Thyroid gland (tissue), 4 donors: ENCODE measurements at places on chromosomes 5 and 9. TPM values are rescaled to one million over a fixed set of nuclear protein-coding genes. Genes with fewer than 3 reads are reported as not detected.

Gene PDE8B
- total RNA-seq: 172 TPM

Gene IFNB1
- total RNA-seq: not detected

Gene ADAMTS16
- total RNA-seq: 0.11 TPM

Gene GKAP1
- 15.9 TPM for total RNA-seq

Gene ZNF300
- total RNA-seq: 7.3 TPM

Gene GFI1B
- total RNA-seq: 0.11 TPM

Gene PCDHA9
- total RNA-seq: 0.24 TPM

Gene ADAMTS12
- 2.2 TPM for total RNA-seq

Gene NDST1
- total RNA-seq: 87.9 TPM

Gene PCDHGA11
- 9.5 TPM for total RNA-seq

Gene NEUROG1
- not detected for total RNA-seq

Gene CHSY3
- 1.7 TPM for total RNA-seq

DNA sequence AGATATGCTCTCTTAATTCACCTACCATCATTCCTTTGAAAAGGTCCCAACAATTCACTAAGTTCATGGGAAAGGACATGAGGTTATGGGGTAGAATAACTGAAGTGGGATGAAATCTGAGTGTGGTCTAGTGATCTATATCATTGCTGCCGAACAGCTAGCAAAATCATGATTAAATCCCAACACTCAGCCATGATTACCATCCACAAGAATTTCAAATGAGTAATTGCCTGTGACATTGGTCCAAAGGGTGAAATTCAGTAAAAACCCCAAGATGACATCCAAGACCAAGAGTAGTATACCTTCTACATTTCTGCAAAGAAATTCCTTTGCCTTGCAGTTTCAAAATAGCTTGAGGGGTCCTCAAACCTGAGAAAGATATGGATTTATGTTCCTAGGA, 225.6 kb downstream of the SPOCK1 start:
- DNase-seq: no peak
- H3K4me3 ChIP-seq: no peak overlapping the region
- no peaks in the 10 kb centered on the region for H3K4me1 ChIP-seq
- no peak overlapping the region for H3K27ac ChIP-seq

GRCh38 chr5:39176759-39177630, 42.4 kb downstream of the FYB1 start:
- no peaks in the 10 kb centered on the region for H3K27me3 ChIP-seq
- H3K4me1 ChIP-seq: no peaks in the 10 kb centered on the region
- DNase-seq: no peak
- no peak overlapping the region for H3K27ac ChIP-seq
- no peaks in the 10 kb centered on the region for H3K36me3 ChIP-seq

DNA sequence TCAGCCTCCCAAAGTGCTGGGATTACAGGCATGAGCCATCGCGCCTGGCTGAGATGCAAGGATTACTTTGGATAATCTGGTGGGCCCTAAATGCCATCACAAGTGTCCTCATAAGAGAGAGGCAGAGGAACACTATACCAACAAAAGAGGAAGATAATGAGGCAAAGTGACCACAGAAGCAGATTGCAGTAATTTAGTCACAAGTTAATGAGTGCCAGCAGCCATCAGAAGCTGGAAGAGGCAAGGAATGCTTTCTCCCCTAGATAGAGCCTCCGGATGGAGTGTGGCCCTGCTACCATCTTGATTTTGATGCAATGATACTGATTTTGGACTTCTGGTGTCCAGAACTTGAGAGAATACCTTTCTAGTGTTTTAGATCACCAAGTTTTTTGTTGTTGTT, 122.3 kb downstream of the SPATA31D1 start:
- no peak overlapping the region for H3K27ac ChIP-seq
- no peak for DNase-seq
- no peaks in the 10 kb centered on the region for H3K27me3 ChIP-seq
- H3K4me3 ChIP-seq: no peak overlapping the region
- no peaks in the 10 kb centered on the region for H3K36me3 ChIP-seq

DNA sequence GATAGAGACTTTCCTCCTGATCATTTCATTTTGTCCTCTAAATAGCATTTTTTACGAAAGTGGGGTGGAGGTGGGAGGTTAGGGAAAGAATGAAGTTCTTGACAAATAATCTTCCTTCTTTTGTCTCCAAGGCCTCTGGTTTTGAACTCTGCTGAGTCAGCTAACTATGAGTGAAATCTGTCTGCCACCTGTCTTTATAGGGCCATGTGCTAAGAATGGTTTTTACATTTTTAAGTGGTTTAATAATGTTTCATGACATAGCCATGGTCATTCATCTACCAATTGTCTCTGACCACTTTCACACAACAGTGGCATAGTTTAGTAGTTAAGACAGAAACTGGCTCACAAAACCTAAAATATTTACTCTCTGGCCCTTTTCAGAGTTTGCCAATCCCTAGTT, 7.6 kb downstream of the MAN2A1 start:
- H3K4me3 ChIP-seq: no peak overlapping the region
- no peak for DNase-seq
- H3K27ac ChIP-seq: no peak overlapping the region
- peaks cover 25% of the 10 kb centered on the region for H3K4me1 ChIP-seq
- H3K27me3 ChIP-seq: no peaks in the 10 kb centered on the region

DNA sequence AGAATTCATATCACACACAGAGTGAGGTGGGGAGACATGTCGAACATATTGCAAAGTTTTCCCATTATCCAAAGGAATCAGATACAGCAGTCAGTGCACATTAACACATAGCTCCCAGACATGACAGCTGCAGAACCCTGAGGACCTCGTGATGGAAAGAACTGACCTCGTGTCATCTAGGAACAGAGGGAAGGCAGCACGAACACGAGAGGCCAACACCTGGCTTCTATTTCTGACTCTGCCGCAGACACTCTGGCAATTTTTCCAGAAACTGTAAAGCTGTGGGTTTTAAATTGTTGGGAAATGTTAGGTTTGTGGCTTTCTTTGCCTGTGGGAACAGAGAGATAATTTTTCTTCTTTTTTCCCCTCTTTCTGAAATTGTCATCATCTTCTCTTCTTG, 315.0 kb upstream of the PIK3R1 start:
- no peak overlapping the region for H3K27ac ChIP-seq
- no peak overlapping the region for H3K4me3 ChIP-seq
- no peaks in the 10 kb centered on the region for H3K36me3 ChIP-seq
- DNase-seq: no peak
- no peaks in the 10 kb centered on the region for H3K4me1 ChIP-seq
- no peaks in the 10 kb centered on the region for H3K27me3 ChIP-seq

GRCh38 chr9:116945817-116946216, 258.7 kb downstream of the TRIM32 start:
- H3K36me3 ChIP-seq: no peaks in the 10 kb centered on the region
- no peak overlapping the region for H3K4me3 ChIP-seq
- DNase-seq: no peak
- no peak overlapping the region for H3K27ac ChIP-seq
- H3K4me1 ChIP-seq: no peaks in the 10 kb centered on the region
- H3K27me3 ChIP-seq: no peaks in the 10 kb centered on the region

- H3K27ac ChIP-seq: no peak overlapping the region
- no peak overlapping the region for H3K4me3 ChIP-seq
- peaks cover 13% of the 10 kb centered on the region for H3K4me1 ChIP-seq
- H3K27me3 ChIP-seq: no peaks in the 10 kb centered on the region
These were observed 72.5 kb downstream of the CEP120 start for GRCh38 chr5:123350742-123351141.

DNA sequence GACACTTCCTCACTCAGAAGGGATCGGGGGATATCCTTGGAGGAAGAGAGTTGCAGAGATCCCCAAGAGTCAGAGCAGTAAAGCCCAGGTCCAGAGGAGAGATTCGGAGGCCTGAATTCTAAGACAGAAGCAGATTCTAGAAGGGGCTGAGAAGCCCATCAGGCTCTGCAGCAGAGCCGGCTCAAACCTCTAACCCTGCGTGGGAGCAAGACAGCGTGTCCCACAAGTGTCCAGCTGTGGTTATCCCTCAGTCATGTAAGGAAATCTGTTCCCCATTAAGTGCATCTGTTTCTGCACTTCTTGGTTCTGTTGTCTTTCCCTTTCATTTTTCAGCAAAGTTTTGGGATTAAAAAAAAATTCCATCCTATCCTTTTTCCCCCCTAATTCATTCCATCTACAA, 4.8 kb upstream of the DIAPH1 start:
- H3K27me3 ChIP-seq: no peaks in the 10 kb centered on the region
- H3K36me3 ChIP-seq: peaks cover 54% of the 10 kb centered on the region
- H3K4me3 ChIP-seq: no peak overlapping the region
- DNase-seq: no peak
- no peaks in the 10 kb centered on the region for H3K4me1 ChIP-seq
- H3K27ac ChIP-seq: no peak overlapping the region

GRCh38 chr5:54616518-54617220, 99.1 kb downstream of the SNX18 start:
- no peak overlapping the region for H3K4me3 ChIP-seq
- H3K27ac ChIP-seq: no peak overlapping the region
- peaks cover 44% of the 10 kb centered on the region for H3K4me1 ChIP-seq
- H3K36me3 ChIP-seq: no peaks in the 10 kb centered on the region
- no peak for DNase-seq
- H3K27me3 ChIP-seq: no peaks in the 10 kb centered on the region

- H3K27ac ChIP-seq: peak overlapping the region; percentile 63
- DNase-seq: peak; percentile 61
- H3K4me3 ChIP-seq: no peak overlapping the region
- no peaks in the 10 kb centered on the region for H3K36me3 ChIP-seq
- H3K27me3 ChIP-seq: no peaks in the 10 kb centered on the region
These were observed 13.7 kb downstream of the SYK start for GRCh38 chr9:90815183-90815943.

DNA sequence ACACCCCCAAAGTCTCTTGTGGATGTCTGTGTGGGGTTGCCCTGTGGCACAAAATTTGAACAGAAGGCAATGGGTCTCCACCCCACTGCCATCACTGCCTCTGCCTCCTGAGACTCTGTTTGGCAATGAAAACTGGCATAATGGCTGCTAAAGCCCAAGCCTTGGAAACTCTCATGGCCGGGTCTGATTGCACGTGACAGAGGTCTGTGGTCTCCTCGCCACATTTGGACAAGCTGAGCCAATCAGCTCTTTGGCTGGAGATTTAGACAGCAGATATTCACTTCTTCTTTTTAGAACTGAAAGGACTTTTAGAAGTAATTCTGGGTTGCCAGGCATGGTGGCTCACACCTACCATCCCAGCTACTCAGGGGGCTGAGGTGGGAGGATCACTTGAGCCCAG, 5.5 kb downstream of the GGTA1 start:
- peaks cover 8% of the 10 kb centered on the region for H3K4me1 ChIP-seq
- H3K27me3 ChIP-seq: no peaks in the 10 kb centered on the region
- no peak overlapping the region for H3K27ac ChIP-seq
- DNase-seq: no peak
- no peaks in the 10 kb centered on the region for H3K36me3 ChIP-seq

DNA sequence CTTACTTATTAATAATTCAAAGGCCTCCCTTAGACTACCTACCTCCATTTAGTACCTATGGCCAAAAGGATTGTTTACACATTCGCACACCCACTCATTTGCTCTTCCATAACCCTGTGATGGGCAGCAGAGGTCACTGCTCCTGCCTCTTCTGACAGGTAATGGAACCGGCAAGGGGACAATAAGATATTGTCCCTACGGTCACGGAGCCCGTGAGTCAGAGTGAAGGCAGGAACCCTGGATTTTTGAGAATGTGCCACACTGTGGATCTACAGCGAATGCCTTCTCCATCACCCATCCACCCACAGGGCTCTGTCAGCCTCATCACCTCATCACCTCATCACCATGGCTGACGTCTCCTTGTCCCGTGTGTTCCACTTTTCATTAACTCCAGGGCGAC, 132.3 kb downstream of the MYO10 start:
- no peak overlapping the region for H3K27ac ChIP-seq
- H3K4me3 ChIP-seq: no peak overlapping the region
- no peaks in the 10 kb centered on the region for H3K27me3 ChIP-seq
- DNase-seq: no peak

- no peaks in the 10 kb centered on the region for H3K36me3 ChIP-seq
- peaks cover 3% of the 10 kb centered on the region for H3K27me3 ChIP-seq
- no peak for DNase-seq
- H3K4me3 ChIP-seq: no peak overlapping the region
These were observed 9.4 kb downstream of the KCNT1 start for GRCh38 chr9:135711391-135711790.

- peaks cover 8% of the 10 kb centered on the region for H3K4me1 ChIP-seq
- H3K4me3 ChIP-seq: no peak overlapping the region
- peak overlapping the region; percentile 24 for H3K27ac ChIP-seq
- H3K36me3 ChIP-seq: no peaks in the 10 kb centered on the region
- no peaks in the 10 kb centered on the region for H3K27me3 ChIP-seq
These were observed 3.4 kb upstream of the CCIN start for GRCh38 chr9:36165826-36166167.

GRCh38 chr9:14165376-14166035, 148.4 kb downstream of the NFIB start:
- DNase-seq: no peak
- no peaks in the 10 kb centered on the region for H3K36me3 ChIP-seq
- H3K4me1 ChIP-seq: peaks cover 12% of the 10 kb centered on the region
- no peaks in the 10 kb centered on the region for H3K27me3 ChIP-seq
- no peak overlapping the region for H3K27ac ChIP-seq

- H3K27ac ChIP-seq: no peak overlapping the region
- no peaks in the 10 kb centered on the region for H3K36me3 ChIP-seq
- no peak overlapping the region for H3K4me3 ChIP-seq
- H3K4me1 ChIP-seq: no peaks in the 10 kb centered on the region
- no peak for DNase-seq
These were observed 275.9 kb downstream of the DMRTA1 start for GRCh38 chr9:22722492-22722891.

GRCh38 chr5:179906294-179906794, 1.4 kb downstream of the TBC1D9B start:
- peaks cover 10% of the 10 kb centered on the region for H3K4me1 ChIP-seq
- H3K4me3 ChIP-seq: no peak overlapping the region
- no peak for DNase-seq

GRCh38 chr5:17238521-17239041, 21.1 kb downstream of the BASP1 start:
- no peak for DNase-seq
- no peaks in the 10 kb centered on the region for H3K27me3 ChIP-seq
- no peaks in the 10 kb centered on the region for H3K36me3 ChIP-seq
- H3K27ac ChIP-seq: no peak overlapping the region
- H3K4me3 ChIP-seq: no peak overlapping the region

DNA sequence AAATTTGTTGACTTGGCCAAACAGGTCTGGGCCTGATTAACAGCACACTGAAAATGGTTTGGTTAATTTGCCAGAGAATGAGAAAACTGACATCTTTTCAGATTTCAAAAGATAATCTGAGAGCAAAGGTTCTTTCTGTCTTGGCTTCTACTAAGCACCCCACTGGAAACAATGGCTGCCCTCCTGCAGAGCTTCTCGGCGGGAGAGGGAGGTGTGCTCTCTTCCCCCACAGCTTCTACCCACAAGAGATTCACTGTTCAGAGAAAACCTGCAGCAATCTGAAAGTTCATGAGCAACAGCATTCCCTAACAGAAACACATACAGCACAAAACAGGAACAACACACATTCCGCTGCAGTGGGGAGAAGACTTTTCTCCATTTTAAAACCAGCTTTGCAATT, 3.0 kb downstream of the DNAH5 start:
- H3K4me1 ChIP-seq: no peaks in the 10 kb centered on the region
- H3K27ac ChIP-seq: no peak overlapping the region
- H3K36me3 ChIP-seq: no peaks in the 10 kb centered on the region
- no peak overlapping the region for H3K4me3 ChIP-seq
